ENCODE measurements at places on chromosomes 16 and 17.

DNA sequence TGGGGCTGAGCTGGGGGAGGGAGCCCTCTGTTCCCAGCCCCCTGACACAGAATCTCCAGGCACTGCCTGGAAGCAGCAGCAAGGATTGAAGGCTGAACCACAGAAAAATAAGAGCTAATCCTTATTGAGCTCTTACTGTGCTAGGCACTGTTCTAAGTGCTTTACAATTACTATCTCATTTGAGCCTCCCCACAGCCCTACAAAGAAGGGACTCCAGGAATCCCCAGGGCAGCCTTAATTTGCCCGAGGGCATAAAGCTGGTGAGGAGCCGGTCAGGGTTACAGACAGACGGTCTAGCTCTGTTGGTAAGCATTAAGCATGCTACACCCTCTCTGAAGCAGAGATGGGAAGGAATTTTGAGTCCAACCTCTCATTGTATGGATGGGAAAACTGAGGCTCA lies 7.0 kb downstream of the SAMD14 start:
- no peak for DNase-seq

- DNase-seq: no peak
Observed at GRCh38 chr17:78001612-78002011, 43.1 kb downstream of the TNRC6C start.

GRCh38 chr16:1963806-1964505 lies 670 bp downstream of the RPS2 start:
- DNase-seq: peak; percentile 52

- DNase-seq: no peak
Observed at GRCh38 chr17:81334391-81334901, 39.3 kb upstream of the SLC38A10 start.

DNA sequence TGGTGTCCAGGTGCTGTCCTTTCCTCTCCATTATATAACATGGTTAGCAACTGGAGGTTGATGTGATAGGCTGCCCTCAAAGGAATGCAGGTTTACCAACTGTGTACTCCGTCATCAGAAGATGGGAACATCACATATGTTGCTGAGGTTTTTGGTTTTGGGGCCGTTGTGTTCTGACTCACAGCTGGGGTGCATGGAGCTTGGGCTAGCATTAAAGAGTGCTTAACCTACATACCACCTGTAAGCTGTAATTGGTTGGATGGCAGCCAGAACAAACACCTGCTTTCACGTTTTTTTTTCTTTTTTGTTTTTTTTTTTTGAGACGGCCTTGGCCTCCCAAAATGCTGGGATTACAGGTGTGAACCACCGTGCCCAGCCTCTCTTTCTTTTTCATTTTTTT lies 20.9 kb downstream of the TMEM11 start:
- no peak for DNase-seq

GRCh38 chr17:31674717-31675349 lies 184.2 kb downstream of the COPRS start:
- no peak for DNase-seq

- DNase-seq: peak; percentile 30
Observed at GRCh38 chr16:78705694-78706093, 606.2 kb downstream of the WWOX start.

- DNase-seq: no peak
Observed at GRCh38 chr17:67821871-67822367, 3.4 kb upstream of the BPTF start.

- DNase-seq: no peak
Observed at GRCh38 chr17:75809631-75810111, 25.1 kb downstream of the UNK start.

GRCh38 chr16:67278773-67279295 lies 498 bp upstream of the PLEKHG4 start:
- peak; percentile 58 for DNase-seq

GRCh38 chr16:70788668-70789594 lies 12.0 kb downstream of the VAC14 start:
- DNase-seq: no peak

- DNase-seq: no peak
Observed at GRCh38 chr17:39632153-39632941, 4.6 kb upstream of the STARD3 start.

DNA sequence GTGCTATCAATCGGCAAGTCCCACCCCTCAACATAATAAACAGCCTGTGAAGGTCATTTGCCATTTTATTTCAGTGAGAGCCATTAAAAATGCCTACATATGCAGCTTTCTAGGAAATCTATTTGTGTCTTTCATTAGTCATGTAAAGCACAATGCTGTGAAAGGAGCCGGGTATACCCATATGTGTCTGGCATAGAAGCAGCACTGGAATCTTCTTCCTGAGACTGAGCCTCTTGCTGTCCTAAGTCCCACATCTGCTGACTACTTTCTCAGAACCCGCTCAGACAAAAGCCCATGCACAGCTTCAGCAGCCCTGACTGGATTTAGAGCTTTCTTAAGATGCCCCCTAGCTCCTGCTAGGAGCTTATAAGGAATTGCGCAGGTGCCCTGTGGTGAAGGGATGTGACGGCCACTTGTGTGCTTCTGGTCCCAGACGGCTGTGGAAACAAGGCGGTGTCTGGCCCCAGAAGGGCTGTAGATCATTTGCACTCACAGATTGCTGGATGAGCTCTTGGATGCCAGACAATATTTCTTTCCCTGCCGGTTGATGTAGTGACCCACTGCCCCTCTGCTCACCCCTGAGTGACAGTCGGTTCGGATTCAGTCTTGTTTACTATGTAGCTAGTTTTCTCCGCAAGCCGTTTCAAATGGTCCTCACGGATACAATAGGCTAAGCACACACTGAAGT lies 172.2 kb downstream of the ANKFN1 start:
- DNase-seq: no peak

- DNase-seq: no peak
Observed at GRCh38 chr17:49477709-49478108, 17.4 kb upstream of the NGFR start.

GRCh38 chr16:88499292-88499691 lies 46.2 kb downstream of the ZFPM1 start:
- DNase-seq: no peak

GRCh38 chr17:78343187-78343542 lies 16.7 kb downstream of the SOCS3 start:
- no peak for DNase-seq
